ENCODE measurements at places on chromosomes 1 and 21.
A peak's percentile ranks its signal among the peaks of the same experiment; 100 is the strongest.

DNA sequence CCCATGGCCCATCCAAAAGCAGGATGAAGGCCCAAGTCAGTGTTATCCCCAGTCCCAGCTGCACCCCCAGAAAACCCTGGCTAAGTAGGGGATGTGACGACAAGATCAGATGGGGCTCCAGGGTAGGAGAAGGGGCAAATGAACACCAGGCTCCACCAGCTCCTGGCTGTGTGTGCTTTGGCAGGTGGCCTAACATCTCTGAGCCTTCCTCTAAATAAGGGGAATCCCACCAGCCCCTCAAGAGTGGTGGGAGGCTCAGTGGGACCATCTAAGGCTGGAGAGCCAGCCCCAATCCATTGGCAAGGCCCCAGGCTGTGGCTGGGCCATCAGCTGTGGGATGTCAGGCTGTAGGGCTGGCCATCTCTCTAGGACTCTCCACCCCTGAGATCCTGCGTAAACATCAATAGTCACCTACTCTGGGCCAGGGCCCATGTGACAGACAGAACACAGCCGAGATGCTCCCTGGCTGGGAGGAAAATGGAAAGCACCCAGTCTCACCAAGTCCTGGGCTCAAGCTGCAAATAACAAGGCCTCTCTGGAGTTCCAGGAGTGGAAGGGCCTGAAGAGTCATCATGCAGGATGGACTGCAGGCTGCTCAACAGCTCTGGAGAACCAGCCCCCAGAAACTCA, 7.5 kb downstream of the SDC3 start:
- H3K4me1 ChIP-seq, result peaks cover 13% of the 10 kb centered on the region
- H3K4me3 ChIP-seq, result no peak overlapping the region
- no peaks in the 10 kb centered on the region for H3K27me3 ChIP-seq
- DNase-seq, result no peak
- H3K36me3 ChIP-seq, result peaks cover 2% of the 10 kb centered on the region

DNA sequence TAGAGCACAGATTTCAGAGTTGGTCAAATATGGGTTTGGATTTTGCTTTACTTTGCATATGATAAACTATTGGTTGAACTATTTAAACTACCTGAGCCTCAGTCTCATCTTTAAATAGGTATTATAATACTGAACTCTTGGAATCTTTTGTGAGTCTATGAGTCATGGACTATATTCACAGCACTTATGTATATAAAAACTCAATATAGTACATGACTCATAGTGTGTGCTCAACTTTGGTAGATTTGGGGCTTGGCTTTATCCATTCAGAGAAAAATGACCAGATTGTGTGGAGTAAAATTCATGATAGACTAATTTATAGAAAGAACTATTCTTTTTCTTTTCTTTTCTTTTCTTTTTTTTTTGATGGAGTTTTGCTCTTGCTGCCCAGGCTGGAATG, 28.7 kb downstream of the FCRL3 start:
- DNase-seq, result no peak
- H3K4me3 ChIP-seq, result no peak overlapping the region
- H3K27ac ChIP-seq, result no peak overlapping the region
- no peaks in the 10 kb centered on the region for H3K27me3 ChIP-seq
- H3K4me1 ChIP-seq, result no peaks in the 10 kb centered on the region

- no peaks in the 10 kb centered on the region for H3K27me3 ChIP-seq
- no peak overlapping the region for H3K4me3 ChIP-seq
- H3K36me3 ChIP-seq, result no peaks in the 10 kb centered on the region
- no peaks in the 10 kb centered on the region for H3K4me1 ChIP-seq
Observed at GRCh38 chr21:17709266-17709611, 96.5 kb upstream of the BTG3 start.

DNA sequence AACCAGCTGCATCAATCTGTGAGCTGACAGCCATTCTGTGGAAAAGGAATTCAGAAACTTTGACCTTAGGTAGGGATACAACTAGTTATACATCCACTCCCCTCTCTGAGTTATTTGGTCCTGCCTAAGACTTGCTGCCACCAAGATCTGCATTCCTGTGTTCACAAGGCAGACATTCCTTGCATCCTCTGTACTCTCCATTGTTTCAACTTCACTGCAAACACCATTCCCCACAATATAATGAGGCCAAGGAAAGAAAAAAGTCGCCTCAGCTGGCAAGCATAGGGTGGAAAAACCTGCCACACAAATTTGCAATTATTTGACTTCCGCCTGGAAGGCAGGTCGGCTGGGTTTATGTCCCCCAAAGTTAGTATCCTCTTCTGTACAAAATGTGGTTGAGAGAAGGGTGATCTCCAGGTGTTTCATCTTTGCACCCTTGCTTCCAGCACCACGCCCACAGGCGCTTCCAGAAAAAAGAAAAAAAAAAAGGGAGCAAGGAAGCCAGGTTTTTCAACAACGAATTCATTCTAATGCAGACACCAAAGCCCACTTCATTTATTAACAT, 676 bp upstream of the CTTNBP2NL start:
- H3K27ac ChIP-seq, result peak overlapping the region; percentile 92
- no peaks in the 10 kb centered on the region for H3K36me3 ChIP-seq
- DNase-seq, result peak; percentile 82
- H3K4me3 ChIP-seq, result peak overlapping the region; percentile 69
- H3K4me1 ChIP-seq, result peaks cover 5% of the 10 kb centered on the region
- H3K27me3 ChIP-seq, result no peaks in the 10 kb centered on the region

GRCh38 chr21:45590726-45591618, 48.7 kb upstream of the SLC19A1 start:
- H3K4me1 ChIP-seq, result no peaks in the 10 kb centered on the region
- no peaks in the 10 kb centered on the region for H3K36me3 ChIP-seq
- H3K27me3 ChIP-seq, result no peaks in the 10 kb centered on the region
- no peak overlapping the region for H3K4me3 ChIP-seq

DNA sequence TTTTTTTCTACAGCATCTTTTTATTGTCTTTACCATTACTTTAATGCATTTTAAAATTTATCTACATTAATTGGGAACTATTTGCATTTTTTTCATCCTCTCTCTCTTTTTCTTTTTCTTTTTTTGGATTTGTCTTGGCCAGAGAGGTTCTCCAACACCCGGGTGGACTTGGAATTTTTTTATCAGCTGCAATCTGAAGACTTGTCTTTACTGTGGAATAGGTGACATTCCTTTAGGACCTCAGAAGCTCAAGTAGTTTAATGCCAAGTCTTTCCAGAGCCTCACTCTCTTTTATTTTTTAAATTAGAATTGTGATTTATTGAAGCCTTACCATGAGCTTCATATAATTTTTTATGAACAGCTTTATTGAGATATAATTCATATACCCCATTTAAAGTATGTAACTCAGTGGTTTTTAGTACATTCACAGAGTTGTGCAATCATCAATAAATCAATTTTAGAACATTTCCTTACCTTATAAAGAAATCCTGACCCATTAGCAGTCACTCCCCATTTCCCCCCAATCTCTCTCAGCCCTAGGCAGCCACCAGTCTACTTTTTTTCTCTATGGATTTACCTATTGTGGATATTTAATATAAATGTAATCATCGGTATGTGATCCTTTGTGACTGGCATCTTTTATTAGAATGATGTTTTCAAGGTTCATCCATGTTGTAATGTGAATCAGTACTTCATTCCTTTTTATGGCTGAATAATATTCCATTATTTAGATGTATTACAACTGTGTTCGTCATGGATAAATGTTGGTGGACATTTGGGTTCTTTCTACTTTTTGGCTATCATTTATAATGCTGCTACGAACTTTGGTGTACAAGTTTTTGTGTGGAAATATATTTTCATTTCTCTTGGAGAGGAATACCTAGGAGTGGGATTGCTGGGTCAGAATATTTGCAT, 6.2 kb downstream of the TUFT1 start:
- no peaks in the 10 kb centered on the region for H3K27me3 ChIP-seq
- H3K4me3 ChIP-seq, result no peak overlapping the region
- DNase-seq, result no peak

GRCh38 chr21:34279883-34280282, 83.9 kb upstream of the KCNE2 start:
- H3K4me1 ChIP-seq, result no peaks in the 10 kb centered on the region
- no peak for DNase-seq
- no peaks in the 10 kb centered on the region for H3K27me3 ChIP-seq
- no peaks in the 10 kb centered on the region for H3K36me3 ChIP-seq
- no peak overlapping the region for H3K4me3 ChIP-seq

- H3K27me3 ChIP-seq, result no peaks in the 10 kb centered on the region
- H3K4me3 ChIP-seq, result no peak overlapping the region
- DNase-seq, result no peak
- no peaks in the 10 kb centered on the region for H3K4me1 ChIP-seq
Observed at GRCh38 chr1:159882527-159882862, 17.5 kb downstream of the CFAP45 start.

DNA sequence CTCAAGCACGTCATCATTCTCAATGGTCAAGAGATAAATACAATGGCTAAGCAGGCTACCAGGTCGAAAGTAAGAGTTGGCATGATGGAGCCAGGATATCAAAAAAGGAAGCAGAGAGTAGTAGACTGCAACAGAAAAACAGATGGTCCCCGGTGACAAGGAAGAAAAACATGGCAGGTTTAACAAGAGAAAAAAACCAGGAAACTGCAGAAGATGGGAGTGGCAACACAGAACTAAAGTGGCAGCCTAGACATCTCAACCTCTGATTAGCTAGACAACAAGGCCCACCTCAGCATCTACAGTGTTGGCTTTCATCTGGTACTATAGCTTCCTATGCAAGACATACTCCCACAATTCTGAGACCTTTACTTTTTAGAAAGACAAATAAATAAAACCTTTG, 3.1 kb downstream of the UBR4 start:
- H3K4me3 ChIP-seq, result no peak overlapping the region
- no peaks in the 10 kb centered on the region for H3K27me3 ChIP-seq
- peaks cover 6% of the 10 kb centered on the region for H3K4me1 ChIP-seq
- H3K36me3 ChIP-seq, result no peaks in the 10 kb centered on the region
- DNase-seq, result no peak
- no peak overlapping the region for H3K27ac ChIP-seq

DNA sequence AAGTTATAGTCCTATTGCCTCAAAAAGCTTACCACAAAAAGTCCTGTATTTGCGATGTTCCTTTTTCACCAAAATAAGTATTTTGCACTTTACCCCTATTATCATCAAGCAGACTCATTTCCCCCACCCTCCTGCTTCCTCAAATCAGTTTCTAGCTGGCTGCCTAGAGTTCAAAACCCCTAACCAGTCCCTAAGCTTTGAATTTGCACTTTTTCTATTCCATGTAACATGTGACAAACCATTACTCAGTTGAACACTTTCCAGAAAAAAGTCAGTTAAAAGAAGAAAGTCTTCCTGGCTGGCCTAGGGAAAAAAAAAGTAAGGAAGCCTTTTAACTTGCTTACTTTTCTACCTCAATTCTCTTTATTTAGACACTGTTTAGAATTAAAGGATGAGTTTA, 8.2 kb downstream of the CEP170 start:
- H3K4me3 ChIP-seq, result no peak overlapping the region
- no peaks in the 10 kb centered on the region for H3K4me1 ChIP-seq
- H3K27me3 ChIP-seq, result no peaks in the 10 kb centered on the region
- no peak overlapping the region for H3K27ac ChIP-seq
- H3K36me3 ChIP-seq, result peaks cover 5% of the 10 kb centered on the region

DNA sequence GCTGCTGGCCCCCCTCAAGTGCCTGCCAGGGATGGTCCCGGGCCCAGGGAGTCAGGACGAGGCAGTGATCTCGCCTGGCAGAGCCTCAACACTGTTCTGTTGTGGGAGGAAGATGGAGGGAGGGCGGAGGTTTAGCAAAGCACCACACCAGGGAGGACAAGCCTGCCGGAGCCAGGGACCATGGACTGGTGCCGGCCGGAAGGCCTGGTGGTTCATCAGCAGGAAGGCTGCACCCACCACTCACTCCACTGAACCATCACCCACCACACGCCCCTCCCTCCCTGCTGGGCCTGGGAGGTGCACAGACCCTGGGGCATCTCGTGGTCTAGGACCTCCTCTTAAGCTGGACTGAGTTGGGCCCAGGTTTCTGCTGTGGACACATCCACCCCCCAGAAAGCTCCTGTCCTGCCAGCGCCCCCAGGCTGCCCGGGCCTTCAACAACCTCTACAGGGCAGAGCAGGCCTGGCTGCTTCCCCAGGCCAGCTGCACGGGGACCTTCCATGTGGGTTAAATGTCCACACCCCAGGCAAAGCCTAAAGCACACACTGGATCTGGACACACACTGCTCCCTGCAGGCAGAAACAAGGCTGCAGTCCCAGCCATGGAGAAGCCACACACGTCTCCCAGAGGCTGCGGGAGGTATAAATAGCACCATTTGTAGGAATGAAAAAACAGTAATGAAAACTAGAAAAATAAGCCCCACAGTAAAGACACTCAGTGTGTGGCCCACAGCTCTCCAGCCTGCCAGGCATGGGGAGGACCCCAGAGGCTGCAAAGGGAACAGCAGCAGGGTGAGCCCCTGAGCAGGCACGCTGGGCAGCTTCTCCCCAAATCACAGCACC, 10.4 kb upstream of the TMEM240 start:
- H3K27ac ChIP-seq, result no peak overlapping the region
- no peaks in the 10 kb centered on the region for H3K27me3 ChIP-seq
- H3K4me1 ChIP-seq, result no peaks in the 10 kb centered on the region
- H3K36me3 ChIP-seq, result peaks cover 30% of the 10 kb centered on the region
- no peak for DNase-seq
- no peak overlapping the region for H3K4me3 ChIP-seq

GRCh38 chr1:202807926-202808757, at the start of gene KDM5B:
Gene KDM5B, minus strand, starts transcription at chr1:202808421. Its CDS starts 116 bp downstream, at chr1:202808305.
- H3K27ac ChIP-seq, result peak within 1 kb of the TSS; percentile 81
- H3K27me3 ChIP-seq, result no peaks in the 10 kb centered on the region
- peak; percentile 34 for DNase-seq
- H3K36me3 ChIP-seq, result no peaks in the 10 kb centered on the region
- peaks cover 19% of the 10 kb centered on the region for H3K4me1 ChIP-seq
- peak within 1 kb of the TSS; percentile 97 for H3K4me3 ChIP-seq

DNA sequence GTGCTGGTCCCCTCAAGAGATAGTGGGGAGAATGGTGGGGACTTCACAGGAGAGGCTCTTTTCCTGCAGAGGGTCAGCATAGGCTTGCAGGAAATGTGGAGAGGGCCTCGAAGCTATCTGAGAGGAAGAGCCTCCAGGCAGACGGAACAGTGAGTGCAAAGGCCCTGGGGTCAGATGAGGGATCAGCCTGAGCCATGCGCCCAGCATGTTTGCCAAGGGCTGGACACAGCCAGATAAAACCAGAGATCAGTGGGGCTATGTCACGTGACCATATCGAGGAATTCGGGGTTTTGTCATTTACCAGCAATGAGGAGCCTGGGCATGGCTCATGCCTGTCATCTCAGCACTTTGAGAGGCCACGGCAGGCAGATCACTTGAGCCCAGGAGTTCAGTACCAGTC, 6.5 kb upstream of the UTS2 start:
- no peaks in the 10 kb centered on the region for H3K36me3 ChIP-seq
- H3K27me3 ChIP-seq, result no peaks in the 10 kb centered on the region
- DNase-seq, result no peak
- no peak overlapping the region for H3K4me3 ChIP-seq
- H3K4me1 ChIP-seq, result no peaks in the 10 kb centered on the region
- H3K27ac ChIP-seq, result no peak overlapping the region

Measured in trophoblast cell (in vitro differentiated cells and primary cell).